Ovary (tissue), 10 donors: ENCODE measurements at places on chromosomes 13 and 19.
A peak's percentile ranks its signal among the peaks of the same experiment; 100 is the strongest.

DNA sequence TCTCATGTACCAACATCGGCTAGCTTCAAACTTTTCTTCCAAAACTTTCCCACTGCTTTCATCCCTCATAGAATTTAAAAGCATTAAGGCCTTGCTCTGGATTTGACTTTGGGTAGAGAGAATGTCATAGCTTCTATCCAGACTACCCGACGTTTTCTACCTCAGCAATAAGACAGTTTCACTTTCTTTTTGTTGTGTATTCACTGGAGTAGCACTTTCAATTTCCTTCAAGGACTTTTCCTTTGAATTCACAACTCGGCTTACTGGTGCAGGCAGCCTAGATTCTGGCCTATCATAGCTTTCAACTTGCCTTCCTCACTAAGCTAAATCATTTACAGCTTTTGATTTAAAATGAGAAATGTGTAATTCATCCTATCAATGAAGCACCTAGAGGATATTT, 420.4 kb upstream of the GPC6 start:
- peak; percentile 7 for DNase-seq

DNA sequence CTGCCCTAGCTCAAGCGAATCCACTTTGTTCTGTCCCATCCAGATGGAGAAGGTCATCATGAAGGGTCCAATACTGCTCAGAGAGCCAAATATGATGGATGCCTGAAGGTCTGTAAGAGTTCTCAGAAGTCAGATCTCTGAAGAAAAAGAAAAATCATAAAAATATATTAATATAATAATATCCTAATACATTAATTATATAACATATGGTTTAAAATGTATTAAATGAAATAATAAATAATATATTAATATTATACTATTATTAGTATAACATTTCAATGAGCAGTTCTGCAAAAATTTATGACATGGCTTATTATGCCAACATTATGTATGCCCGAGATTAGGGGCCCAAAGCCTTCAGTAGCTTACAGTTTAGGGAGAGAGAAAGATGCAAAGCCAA, 78.2 kb upstream of the GPR12 start:
- DNase-seq = no peak

GRCh38 chr13:43036351-43037250, 13.2 kb downstream of the DNAJC15 start:
- DNase-seq = peak; percentile 27

DNA sequence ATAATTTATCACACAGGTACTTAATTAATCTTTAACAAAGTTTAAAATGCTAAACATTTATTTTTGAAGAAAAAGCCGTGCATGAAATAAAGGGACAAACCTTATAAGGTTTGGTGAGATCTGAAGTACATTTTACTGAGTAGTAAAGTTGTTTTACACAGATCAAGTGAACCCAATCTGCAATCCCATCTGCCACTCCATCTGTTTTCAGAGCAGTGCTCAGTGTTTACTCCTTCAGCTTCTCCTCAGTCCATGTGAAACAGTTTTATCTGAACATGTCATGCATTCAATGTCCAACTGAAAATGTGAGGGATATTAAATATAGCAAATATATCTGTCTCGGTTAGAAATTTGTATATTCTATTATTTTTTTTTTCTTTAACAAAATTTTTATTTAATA, 166.8 kb downstream of the MAB21L1 start:
- no peak for DNase-seq

DNA sequence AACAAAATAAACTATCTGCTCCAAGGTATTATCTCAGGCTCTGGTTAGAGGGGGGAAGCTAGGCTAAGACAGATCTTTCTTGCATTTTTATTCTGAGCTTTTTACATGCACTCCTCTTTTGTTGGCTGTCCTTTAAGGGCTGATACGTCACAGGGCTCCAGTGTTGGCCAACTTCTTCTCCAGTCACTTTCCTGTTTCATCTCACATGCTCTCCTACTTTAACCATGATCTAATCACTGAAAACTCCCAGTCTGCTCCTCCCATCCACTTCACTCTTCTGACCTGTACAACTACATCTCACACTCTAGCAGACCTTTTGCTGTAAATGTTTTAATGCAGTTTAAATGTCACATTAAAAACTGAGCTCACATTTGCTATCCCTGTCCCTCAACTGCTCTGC, 510.0 kb upstream of the KLF12 start:
- DNase-seq = no peak

GRCh38 chr13:23504180-23504579, 66.0 kb upstream of the TNFRSF19 start:
- no peak for DNase-seq

- DNase-seq = no peak
Measured at GRCh38 chr13:59658027-59658737, 505.5 kb downstream of the DIAPH3 start.

DNA sequence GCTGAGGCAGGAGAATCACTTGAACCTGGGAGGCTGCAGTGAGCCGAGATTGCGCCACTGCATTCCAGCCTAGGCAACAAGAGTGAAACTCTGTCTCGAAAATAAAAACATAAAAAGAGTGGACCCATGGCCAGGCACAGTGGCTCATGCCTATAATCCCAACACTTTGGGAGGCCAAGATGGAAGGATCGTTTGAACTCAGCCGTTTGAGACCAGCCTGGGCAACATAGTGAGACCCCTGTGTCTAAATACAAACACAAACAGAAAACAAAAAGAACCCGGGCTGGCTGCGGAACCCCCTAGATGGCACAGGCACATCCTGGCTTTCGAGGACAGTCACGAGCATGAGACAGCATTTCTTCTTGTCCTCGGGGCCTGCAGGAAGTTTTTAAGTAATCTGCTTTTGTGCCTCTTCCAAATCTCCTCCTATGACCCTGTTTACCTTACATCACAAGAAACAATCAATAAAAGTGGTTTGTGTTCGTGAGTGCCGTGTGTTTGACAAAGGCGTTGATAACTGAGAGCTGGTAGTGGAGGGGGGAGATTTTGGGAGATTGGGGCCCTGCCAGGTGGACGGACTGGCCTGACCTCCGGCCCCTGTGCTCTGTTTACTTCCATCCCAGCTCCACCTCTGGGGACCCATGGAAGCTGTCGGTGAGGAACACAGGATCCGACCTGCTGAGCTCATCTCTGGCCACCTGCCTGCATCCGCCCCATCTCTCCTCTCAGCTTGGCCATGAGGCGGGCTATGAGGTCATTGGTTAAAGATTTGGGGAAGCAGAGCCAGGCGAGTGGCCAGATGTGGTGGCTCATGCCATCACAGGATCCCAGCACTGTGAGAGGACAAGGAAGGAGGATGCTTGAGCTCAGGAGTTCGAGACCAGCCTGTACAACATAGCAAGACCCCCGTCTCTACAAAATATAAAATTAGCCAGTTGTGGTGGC, 5.9 kb upstream of the GDF15 start:
- peak; percentile 86 for DNase-seq

GRCh38 chr13:23578411-23579071, 8.3 kb downstream of the TNFRSF19 start:
- DNase-seq = peak; percentile 79
